ENCODE measurements at places on chromosomes 3 and 15.

DNA sequence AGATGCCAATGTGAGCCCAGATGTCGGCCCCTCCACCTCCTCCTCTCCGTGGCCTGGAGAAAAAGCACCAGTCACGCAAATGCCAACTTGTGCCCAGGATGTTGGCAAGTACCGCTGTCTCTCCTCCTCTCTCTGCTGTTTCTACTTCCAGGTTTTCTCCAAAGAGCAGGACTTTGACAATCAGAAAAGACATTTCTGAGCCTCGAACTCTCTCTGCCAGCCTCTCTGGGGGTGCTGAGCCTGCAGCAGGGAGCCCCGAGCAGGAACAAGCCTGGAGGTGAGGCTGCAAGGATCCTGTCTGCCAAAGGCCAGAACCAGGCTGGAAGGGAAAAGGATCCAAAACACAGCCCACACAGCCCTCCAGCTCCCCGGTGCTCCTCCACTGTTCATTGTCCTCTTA is 89.7 kb downstream of the SEC22A start:
- no peak for DNase-seq

- DNase-seq, result no peak
Observed at GRCh38 chr3:24472358-24472757, 22.3 kb downstream of the THRB start.

DNA sequence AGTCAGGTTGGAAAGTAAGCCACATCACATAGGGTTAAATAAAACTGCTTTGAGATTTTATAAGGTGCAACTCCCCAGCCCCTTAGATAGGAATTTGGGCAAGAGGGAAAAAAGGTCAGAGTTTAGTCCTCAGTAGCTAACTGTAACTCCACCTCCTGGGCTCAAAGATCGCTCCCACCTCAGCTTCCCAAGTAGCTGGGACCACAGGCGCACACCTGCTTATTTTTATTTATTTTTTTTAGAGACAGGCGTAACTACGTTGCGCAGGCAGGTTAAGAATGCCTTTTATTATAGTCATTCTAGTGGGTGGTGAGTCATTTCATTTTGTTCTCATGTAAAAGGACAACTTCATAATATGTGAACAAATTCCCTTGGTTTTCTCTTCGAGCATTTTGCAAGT is 14.7 kb downstream of the TM2D3 start:
- no peak for DNase-seq

- no peak for DNase-seq
Observed at GRCh38 chr3:72445827-72446217, 402.4 kb downstream of the SHQ1 start.

DNA sequence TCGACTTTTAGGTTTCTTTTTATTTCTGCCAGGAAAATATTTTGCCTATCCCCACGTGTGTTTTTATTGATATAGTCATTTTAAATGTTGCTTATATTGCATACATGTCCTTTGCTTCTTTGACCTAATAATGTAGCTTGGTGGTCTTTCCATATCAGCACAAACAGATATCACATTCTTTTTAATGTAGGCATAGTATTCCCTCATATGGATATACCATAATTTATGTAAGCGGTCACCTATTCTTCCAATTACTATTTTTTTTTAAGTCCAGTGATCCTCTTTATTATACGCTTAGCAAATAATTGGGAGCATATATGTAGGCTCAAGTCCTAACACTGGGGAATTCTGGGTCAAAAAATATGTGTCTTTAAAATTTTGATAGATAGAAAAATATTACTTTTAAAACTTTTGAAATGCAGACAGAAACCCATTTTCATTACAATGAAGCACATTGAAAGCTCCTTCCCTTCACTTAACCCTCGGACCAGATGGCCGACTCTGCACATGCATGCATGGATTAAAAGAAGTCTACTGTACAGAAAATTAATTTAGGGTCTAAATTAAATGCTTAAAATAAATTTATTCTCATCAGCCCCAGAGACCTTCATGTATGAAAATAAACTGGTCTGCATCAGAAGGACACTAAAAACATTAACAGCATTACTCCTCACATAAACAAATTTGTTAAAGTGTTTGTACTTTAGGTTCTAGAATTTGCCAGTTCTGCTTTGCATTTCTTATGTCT is 90.5 kb upstream of the LIMD1 start:
- no peak for DNase-seq

DNA sequence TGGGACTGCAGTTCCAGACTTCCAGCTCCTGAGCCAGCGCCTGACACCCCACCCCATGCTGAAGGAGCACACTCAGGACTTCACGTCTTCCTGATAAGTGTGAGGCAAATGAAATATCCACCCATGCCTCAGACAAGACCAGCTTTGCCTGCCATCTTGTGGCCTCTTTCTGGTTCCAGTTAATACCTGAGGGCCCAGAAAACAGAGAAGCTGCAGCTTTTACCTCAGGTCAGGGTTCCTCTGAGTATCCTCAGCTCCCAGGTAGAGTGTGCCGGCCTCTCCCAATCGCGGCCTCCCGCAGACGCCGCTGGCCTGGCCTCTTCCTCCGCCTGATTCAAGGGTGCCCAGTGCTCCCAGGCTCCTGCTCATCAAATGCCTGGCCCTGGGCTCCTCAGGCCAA is 5.1 kb upstream of the KLHL6 start:
- no peak for DNase-seq

DNA sequence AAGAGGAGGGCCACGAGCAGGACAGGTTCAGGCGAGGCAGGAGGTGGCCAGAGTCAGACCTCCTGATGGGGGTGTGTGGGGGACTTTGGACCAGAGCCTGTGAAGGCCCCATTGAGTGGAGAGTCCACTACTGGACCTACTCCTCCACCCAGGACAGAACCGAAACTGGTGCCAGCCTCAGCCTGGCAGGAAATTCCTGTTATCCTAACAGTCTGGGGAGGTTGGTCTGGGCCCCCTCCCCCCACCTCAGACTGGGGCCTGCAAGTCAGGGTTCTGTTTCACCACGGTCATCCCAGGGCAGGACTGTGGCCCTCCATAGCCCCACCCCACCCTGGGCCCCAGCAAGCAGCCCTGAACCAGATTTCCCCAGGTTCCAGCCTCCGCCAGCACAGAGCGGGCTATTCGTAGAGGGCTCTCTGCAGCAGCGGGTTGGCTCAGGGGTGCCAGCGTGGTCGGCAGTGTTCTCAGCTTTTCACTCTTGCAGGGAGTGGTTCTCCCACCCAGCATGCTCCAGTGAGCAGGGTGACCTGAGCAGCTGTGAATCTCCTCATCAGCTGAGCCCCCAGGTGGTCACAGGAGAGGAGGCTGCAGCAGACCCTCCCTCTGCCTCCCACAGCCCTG is 217.3 kb downstream of the TBC1D2B start:
- no peak for DNase-seq

DNA sequence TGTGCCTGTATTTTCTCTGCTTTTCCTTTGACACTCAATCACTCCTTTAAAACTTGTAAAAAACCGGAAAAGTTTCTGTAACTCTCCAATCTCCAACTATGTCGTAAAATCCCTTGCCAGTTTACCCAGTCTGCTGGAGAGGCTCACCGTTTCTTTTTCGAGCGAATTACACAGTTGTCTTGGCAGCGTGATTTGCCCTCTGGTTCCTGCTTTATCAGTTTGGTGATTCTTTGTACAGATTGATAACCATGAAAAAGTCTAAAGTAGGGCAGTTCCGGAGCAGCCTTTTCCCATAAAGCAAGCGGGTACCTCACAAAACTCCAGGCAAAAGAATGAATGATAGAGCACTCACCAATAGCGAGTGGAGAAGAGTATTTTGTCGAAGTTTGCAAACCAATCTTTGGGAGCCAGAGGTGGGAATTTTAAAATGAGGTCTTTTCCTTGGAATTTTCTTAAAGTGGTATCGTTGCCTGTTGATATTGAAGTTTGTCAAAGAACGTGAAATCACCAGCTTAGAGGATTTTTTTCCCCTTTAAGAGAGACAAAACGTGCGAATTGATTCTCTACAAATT is at the start of gene TTC23:
Gene TTC23, minus strand, starts transcription at position 312 of the 572 bp plus-strand sequence. CDS start 20,869 bp downstream, outside the sequence.
- DNase-seq, result peak; percentile 79

- DNase-seq, result no peak
Observed at GRCh38 chr3:4533489-4534443, 40.6 kb downstream of the ITPR1 start.

DNA sequence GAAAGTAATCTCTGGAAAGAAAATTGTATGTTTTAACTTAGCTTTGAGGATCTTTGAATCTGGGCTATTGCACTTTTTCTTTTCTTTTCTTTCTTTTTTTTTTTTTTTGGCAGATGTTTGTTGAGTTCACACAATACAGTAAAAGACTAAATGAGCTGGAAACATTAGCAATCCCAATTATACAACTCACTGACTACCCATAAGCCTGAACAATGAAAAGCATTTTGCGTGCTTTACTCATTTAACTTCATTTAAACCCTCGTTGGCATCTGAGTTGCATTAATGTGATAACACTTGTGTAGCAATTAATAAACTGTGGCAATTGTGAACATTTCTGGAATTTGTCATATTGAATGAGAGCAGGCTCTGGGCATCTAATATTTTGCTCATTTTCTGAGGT is 269.4 kb upstream of the RBMS3 start:
- DNase-seq, result no peak

GRCh38 chr15:87219650-87220615 is 1036.6 kb downstream of the NTRK3 start:
- DNase-seq, result no peak

DNA sequence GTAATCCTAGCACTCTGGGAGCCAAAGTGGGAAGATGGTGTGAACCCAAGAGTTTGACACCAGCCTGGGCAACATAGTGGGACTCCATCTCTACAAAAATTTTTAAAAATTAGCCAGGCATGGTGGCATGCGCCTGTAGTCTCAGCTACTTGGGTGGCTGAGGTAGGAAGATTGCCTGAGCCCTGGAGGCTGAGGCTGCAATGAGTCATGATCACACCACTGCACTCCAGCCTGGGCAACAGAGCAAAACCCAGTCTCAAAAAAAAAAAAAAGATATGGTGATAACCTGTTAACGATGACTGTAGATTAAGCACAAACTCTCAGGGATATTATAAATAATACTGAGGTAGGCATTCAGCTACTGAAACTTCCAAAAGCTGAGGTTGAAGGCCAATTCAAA is 107.5 kb downstream of the SLC49A4 start:
- no peak for DNase-seq

DNA sequence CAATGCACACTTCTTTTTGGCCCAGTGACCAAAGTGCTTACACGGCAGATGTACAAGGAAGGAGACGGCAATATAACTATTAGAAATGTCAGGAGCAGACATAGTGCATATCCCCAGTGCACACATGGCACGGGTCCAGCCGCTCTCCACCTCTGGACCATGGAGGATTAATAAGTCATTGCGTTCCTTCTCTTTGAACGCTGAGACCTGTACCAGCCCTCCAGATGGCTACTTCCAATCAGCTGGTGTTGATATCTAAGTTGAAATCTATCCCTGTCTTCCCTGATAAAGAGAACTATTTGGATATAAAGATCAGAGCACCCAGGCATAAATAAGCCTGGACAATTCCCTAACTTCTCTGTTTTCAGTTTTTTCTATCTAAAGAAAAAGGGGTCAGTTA is 212.5 kb downstream of the CADPS start:
- DNase-seq, result no peak

DNA sequence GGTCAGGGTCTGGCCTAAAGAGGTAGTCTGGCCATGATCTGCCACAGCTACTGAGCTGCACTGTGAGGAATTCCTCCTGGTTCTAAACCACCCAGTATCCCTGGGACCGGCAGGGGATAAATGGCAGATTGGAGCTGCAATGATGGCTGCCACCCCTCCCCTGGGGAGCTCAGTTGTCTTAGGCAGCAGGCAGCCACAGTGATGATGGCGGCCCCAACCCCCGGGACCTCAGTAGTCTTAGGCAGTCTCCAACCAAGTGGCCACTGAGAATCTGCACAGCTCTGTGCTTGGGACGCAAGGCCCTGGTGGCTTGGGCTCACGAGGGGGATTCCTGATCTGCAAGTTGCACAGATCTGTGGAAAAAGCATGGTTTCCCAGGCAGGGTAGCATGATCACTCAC is 68.1 kb downstream of the STRIT1 start:
- DNase-seq, result no peak

DNA sequence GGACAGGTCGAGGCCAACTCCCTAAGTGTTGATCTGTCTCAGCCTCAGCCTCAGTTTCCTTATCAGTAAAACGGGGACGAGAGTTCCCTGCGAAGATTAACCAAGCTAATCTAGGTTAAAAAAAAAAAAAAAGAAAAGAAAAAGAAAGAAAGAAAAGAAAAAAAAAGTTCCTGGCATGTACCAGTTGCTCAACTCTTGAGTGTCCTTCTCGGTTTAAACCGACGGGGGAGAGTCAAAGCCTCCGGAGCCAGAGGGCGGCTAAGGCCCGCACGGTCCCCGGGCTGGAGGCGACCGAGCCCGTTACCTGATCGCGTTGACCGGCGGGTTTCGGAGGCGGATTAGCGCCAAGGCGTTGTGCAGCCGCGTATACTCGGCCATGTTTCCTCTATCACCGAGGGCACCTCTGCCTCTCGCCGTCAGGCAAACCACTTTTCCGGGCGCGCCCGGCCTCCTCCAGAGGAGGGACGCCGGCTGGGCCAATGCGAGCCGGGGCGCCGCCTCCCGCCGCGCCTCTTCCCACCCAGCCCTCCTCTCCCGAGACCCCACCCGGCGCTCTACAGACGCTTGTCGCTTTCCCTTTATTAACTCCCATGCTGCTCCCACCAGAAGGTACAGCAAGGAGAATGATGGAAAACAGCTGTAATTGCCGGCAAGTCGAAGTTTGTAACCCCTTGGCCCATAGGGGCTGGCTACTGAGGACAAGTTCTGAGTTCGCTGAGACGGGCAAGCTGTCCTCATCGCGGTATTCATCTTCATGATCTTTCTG is at the start of gene EHHADH:
Gene EHHADH, minus strand, starts transcription at position 405 of the 766 bp plus-strand sequence. Its CDS starts 27 bp downstream, at position 378.
- peak; percentile 23 for DNase-seq

- DNase-seq, result no peak
Observed at GRCh38 chr3:177374323-177374722, 177.0 kb upstream of the TBL1XR1 start.

GRCh38 chr3:45894015-45894414 is 7.7 kb downstream of the CCR9 start:
- no peak for DNase-seq

DNA sequence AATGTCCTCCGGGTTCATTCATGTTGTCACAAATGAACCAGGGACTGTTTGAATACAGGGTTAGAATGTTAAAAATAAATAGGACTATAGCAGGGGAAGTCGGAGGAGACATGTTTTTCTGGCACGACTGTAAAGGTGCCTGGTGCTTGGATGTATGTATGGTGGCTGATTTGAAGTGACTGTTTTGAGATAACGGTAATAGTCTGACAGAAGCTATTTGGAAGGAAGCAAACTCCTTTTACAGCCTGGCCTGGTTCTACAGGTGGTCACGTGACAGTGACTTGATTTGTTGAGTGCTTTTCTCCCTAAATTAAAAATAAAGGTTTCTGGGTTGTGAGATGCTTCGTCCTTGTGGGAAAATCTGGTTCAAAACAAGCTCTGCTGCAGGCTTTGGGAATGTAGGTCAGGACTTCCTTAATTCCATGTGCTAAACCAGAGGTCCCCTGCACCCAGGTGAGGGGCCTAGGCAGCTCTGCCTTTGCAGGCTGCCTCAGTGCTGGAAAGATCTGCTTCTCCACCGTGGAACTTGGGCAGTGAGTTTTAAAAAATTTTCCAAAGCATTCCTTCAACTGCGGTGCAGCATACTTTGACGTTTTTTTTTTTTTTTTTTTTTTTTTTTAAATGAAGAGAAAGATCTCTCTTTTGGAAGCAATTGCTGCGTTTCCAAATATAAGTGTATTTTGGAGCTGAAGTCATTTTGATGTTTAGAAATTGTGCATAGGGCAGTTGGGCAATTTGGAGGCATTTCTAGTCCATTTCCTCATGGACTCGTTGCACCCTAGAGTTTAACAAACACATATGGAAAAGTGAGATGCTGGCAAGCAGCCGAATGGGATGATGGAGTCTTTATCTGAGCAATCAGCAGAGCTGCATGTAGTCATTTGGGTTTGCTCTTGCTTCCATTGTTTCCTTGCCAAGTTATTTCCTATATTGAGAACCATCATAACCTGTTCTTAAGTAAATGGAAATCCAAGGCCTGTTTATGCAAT is 30.9 kb downstream of the ITPR1 start:
- DNase-seq, result peak; percentile 37
